ENCODE measurements at places on chromosomes 16 and 17. TPM values are rescaled to one million over a fixed set of nuclear protein-coding genes. Genes with fewer than 3 reads are reported as not detected.

GRCh38 chr16:52545898-52546266, 1.1 kb downstream of the TOX3 start:
- DNase-seq, result no peak

DNA sequence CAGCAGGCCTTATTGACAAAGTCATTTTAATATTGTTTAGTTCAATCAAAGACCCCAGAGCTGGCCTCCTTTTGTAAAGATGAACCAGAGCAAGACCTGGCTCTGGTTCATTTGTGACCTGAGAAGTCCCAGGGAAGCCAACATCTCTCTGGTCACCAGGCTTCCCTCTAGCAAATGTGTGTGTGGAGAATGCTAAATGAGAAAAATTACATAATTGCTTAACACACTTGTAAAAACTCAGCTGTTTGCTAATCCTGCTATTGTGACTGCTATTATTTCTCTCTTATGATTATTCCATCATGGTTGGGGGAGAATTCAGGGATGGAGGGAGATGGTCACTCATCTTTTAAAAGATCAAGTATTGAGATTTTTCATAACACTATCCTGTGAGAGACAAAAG, 94.3 kb upstream of the CLEC3A start:
- DNase-seq, result no peak

DNA sequence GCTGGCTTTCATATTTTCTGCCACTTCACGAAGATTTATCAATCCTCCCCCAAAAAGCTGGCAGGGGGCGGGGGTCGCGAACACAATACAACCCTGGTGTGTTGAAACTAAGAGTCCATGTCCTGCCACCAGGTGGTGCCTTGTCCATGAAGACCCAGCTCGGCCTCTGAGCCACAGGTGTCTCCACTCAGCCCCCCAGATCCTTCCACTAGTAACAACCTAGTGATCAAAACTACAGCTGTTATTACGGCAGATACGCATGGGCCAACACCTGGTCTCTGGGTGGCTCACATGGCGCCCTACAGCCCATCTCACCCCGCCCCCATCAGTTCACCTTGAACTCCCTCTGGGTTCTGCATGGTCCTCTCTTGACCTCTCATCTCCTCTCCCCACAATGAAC, 27.7 kb downstream of the USP7 start:
- peak; percentile 66 for DNase-seq

DNA sequence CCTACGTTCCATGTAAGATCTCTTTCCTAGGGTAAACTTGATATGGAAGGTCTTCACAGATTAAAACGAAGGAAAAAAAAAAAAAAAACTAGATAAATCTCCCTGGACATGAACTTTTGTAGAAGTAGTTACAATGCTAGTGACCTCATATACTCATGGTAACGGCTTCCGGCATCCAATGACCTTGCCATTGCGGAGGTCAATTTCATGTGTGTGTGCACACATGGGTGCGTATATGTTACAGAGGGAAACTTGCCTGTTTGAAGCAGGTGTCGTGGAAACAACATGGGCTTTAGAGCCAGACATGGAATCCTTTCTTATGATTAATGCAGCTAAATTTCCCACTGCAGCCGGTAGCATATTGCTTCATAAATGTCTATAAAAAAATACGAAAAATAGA, 435.5 kb downstream of the MAF start:
- DNase-seq, result no peak

GRCh38 chr17:45973946-45974859, 24.8 kb upstream of the STH start:
- DNase-seq, result no peak

GRCh38 chr16:81810361-81810760, 31.3 kb downstream of the PLCG2 start:
- no peak for DNase-seq

DNA sequence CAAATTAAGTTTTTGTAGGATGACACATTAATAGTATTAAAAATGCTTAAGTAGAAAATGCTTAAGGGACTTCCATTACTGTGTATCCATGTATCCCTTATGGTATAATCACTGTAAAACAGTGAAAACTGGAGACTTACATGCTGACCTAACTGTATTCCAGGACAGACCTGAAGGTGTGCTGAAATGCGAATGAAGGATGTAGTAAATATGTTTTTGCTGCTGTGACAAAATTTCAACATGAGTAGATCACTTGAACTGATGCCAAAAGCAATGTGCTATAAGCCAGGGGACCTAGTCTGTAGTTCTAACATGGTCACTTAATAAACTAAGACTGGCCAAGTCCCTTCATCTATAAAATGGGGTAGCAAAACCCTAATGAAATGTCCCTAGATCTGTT, 142.0 kb upstream of the CORO6 start:
- no peak for DNase-seq

Gene DNAI2
- total RNA-seq, result 0.23 TPM

Gene RDM1
- 5.2 TPM for total RNA-seq

Gene TBC1D3C
- not detected for total RNA-seq

Gene PRDM7
- not detected for total RNA-seq

Measured in WTC11 (cell line).